ENCODE measurements at places on chromosomes 6 and 20. TPM values are rescaled to one million over a fixed set of nuclear protein-coding genes. Genes with fewer than 3 reads are reported as not detected.

The CDK19 gene
- total RNA-seq, result 11.5 TPM

The CCDC170 gene
- total RNA-seq, result 0.38 TPM

- no peak for DNase-seq
Observed at GRCh38 chr6:47288267-47289090, 21.2 kb downstream of the TNFRSF21 start.

GRCh38 chr6:140438346-140438735 is 1063.9 kb upstream of the CITED2 start:
- DNase-seq, result no peak

DNA sequence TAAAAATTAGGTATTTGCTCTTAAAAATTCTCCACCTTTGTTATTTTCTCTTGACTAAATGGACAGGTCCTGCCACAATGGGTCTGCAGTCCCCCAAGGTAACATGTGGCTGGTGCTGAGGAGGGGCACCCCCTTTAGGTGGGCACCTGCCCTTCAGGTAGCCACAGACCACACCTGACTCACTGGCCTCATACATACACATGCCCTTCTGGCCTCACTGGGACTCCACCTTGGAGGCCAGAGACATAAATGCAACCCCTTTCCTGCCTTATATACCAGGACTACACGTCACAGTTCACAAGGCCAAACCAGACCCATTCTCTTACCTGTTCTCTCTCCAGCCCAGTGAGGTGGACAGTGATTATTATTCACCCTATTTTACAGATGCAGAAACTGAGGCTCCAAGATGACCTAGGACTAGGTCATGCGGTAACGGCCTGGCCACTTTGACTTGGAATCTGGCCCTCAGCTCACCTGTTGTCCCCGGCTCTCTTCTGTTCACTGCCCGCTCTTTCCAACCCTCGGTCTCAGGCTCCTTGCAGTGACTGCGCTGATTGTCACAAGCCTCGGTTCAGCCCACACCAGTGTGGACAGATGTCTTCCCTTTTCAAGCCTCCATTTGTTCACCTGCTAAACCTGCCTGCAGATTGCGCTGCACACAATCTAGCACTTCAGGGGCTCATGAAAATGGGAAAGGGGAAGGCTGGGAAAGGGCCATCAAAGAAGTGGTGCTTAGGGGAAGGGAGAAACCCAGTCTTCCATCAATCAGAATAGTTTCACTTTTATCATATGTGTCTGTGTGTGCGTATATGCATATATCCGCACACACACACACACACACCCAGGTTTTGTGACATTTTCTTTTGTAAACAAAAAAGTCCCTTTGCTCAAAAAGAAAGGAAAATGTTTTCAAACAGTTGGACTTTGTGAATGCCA is 121.7 kb downstream of the BCAS1 start:
- DNase-seq, result no peak

DNA sequence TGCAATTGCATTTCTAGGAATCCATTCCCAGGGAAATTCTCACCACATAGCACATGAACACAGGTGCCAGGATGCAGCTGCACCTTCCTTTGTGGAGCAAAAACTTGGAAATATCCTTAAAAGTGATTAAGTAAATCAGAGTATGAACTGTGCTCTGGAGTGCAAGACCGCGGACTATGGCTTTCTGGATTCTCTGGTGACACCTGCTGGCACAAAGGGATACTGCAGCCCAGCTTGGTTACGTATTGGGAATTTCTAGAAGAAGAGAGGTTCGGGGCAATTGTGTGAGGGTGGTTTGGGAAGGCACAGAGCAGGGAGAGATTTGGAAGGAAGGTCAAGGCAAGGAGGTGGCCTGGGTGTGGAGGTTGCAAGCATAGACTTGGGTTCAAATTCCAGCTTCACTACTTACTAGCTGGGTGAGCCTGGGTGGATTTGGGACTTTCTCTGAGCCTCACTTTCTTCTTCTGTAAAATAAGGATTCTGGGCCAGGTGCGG is 15.9 kb upstream of the PEDS1 start:
- no peak for DNase-seq

DNA sequence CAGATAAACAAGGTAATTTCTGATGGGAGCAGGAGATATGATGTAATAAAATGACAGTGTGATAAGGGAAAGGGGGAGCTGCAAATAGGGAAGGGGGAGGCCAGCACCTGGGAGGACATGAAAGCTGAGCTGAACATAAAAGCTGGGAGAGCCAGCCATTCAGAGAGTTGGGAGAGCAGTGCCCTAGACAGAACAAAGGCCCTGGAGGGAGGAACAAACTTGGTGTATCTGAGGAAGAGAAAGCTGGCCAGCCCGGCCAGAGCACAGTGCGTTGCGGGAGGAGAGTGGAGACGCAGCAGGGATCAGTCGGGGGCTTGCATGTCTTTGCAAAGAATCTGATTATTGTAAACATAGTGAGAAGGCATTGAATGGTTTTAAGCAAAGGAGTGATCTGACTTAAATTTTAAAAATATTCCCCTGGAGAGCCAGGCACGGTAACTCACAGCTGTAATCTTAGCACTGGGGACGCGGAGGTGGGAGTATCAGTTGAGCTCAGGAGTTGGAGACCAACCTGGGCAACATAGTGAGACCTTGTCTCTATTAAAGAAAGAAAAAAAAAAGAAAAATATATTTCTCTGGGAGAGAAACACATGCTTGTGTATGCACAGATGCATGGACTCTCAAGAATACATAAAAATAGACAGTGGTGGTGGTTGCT is 318.2 kb downstream of the ZFAND3 start:
- no peak for DNase-seq

DNA sequence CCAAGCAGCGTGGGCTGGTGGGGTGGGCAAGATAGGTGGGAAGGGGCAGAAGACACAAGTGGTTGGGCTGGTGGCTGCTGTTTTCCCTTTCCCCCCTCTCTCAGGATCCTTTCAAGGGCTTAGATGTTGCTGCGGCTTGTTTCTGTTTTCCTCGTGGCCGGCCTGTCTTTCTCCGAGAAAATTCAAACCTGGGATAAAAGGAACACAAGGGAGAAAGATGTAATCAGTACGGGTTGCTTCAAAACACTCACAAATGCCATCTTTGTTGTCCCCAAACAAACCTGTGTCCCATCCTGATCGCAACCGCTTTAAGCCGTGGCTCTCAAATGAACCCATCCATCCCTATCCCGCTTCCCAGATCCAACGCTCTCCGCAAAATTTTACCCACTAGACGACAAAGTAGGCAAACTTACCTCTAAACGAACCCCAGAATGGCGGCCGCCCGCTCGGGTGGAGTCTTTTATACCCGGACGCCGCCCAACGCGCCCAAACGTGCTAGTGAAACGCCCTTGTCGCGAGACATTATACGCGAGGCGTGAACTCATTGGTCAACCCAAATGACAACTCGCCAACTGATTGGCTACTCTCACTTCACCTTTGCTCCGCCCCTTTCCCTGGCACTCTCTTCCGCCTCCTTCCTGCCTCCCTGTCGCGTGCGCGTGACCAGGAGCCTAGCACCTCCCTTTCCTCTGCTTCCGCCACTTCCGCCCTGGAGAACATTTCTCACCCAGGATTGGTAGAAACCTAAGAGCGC is at the start of gene PPP1R10:
Gene PPP1R10, minus strand, starts transcription at position 433 of the 754 bp plus-strand sequence. CDS start 7,299 bp downstream, outside the sequence.
- peak; percentile 99 for DNase-seq

DNA sequence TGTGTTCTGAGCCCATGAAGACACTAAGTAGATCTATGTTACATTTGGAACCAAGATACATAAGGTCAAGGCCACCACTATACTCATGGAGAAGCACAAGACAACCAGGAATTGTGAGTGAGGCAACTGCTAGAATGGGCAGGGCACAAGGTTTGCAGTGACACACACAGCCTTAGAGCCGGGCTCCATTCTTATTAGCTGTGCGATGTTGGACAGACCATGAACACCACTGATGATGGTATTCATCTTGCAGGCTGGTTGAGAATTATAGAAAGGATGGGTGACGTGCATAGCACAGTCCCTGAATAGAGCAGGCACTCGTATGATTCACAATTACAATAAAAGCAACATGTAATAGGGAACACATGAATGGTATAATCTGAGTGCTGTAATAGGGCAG is 172.4 kb downstream of the GJA10 start:
- no peak for DNase-seq
